ENCODE measurements at places on chromosomes 12 and 14.

GRCh38 chr12:100656856-100657255, 83.4 kb downstream of the GAS2L3 start:
- DNase-seq: no peak

- no peak for DNase-seq
These were observed 150.2 kb downstream of the TMEM132D start for GRCh38 chr12:129753586-129753985.

- no peak for DNase-seq
These were observed 267.7 kb downstream of the SLC6A15 start for GRCh38 chr12:84644908-84645307.

GRCh38 chr12:108478611-108479206, 36.4 kb upstream of the FICD start:
- no peak for DNase-seq
